HFFc6 (cell line): ENCODE measurements at places on chromosomes 2 and 18. TPM values are rescaled to one million over a fixed set of nuclear protein-coding genes. Genes with fewer than 3 reads are reported as not detected.

Gene LDLRAD4
- total RNA-seq, result not detected in 3 replicates

Gene MGAT4A
- 0.24 TPM in 1 of 3 replicates, not detected in the others for total RNA-seq

Gene TMEM163
- total RNA-seq, result not detected in 3 replicates

Gene SP140
- 0.27 to 1.0 TPM (median 0.66 TPM) in 3 replicates for total RNA-seq
